ENCODE measurements at places on chromosomes 2 and 18.

DNA sequence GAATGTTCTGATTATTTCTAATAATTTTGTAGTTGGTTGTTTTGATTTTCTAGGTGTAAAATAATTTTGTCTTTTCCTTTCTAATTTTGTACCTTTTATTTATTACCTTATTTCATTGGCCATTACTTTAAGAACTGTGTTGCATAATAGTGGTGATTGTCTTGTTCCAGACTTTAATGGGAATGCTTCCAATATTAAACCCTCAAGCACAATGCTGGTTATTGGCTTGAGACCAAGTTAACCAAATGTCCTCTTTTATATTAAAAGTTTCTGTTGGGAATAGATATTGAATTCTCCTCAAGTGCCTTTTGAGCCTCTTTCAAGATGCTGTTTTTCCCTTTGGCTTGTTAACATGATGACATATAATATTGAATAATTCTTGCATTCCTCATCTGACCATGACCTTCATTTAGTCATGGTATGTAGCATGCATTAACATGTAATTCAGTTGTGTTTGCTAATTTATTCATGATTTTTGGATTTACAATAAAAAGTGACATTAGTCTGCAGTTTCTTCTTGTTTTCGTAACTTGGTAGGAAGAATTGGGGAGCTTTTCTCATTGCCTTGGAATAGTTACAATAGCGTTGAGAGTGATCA, 141.7 kb downstream of the DIS3L2 start:
- DNase-seq, result no peak

- DNase-seq, result peak; percentile 16
These were observed 94.6 kb downstream of the PMAIP1 start for GRCh38 chr18:59994357-59994756.

DNA sequence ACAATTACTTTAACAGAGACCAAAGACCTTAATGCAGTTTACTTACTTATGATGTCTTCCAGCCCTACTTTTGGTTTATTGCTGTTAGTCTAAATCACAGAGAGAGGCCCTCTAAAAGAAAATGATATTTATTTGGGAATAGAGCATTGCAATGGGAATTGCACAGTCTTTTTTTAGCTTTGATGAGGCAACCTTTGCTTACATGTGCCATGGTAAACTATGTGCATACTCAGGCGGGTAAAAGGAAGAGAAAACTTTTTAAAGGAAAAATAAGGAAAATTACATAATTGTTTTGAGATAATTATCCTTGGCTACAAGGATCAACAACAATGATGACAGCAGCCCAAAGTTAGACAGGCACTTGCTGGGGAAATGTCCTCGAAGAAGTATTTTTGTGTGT, 78.6 kb downstream of the EFEMP1 start:
- no peak for DNase-seq

GRCh38 chr2:207150284-207150683, 15.5 kb downstream of the KLF7 start:
- DNase-seq, result no peak

GRCh38 chr18:9032519-9032918, 70.0 kb upstream of the NDUFV2 start:
- DNase-seq, result no peak

DNA sequence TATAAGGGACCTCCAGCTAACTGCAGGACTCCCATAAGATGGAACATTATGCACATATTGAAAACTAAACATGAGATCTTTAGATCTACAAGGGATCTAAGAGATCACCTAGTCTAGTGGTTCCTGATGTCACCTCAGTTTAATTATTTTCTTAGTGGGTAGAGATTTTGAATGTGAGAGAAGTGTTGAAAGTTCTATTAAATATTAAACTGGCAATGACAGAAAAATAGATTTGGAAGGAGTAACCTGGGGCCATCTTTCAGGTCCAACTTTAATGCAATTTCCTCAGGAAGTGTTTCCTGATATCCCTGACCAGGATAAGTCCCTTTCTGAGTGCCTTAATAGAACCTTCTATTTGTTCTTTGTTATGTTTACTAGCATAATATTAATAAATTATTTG, 29.1 kb upstream of the CPS1 start:
- no peak for DNase-seq

- DNase-seq, result peak; percentile 36
These were observed 98.6 kb downstream of the IRS1 start for GRCh38 chr2:226701052-226701451.

- DNase-seq, result no peak
These were observed 35.9 kb downstream of the EPC2 start for GRCh38 chr2:148680462-148680861.

DNA sequence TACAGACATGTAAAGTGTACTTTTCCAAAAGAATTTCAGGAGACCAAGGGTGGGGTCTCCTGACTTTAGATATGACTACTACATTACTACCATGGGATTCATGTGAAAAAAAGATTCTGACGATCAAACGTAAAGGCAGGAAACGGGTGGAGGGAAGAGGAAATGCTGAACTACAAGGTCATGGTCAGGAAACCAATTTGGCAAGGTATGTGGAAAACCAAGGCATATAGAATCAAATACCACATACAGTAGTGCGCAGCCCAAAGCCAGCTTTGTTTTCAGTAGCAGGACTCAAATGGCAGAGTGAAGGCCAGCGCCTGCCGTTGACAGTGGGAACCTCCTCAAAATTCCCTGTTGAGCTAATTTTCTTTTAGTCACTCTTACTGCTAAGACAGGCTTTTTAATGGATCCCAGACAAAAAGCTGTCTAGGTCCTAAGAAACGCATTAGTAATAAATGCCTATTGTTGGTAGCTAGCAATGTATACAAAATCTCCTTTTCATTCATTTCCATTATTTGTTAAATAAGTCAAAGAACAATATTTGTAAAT, 57.6 kb upstream of the SERTAD2 start:
- peak; percentile 34 for DNase-seq

DNA sequence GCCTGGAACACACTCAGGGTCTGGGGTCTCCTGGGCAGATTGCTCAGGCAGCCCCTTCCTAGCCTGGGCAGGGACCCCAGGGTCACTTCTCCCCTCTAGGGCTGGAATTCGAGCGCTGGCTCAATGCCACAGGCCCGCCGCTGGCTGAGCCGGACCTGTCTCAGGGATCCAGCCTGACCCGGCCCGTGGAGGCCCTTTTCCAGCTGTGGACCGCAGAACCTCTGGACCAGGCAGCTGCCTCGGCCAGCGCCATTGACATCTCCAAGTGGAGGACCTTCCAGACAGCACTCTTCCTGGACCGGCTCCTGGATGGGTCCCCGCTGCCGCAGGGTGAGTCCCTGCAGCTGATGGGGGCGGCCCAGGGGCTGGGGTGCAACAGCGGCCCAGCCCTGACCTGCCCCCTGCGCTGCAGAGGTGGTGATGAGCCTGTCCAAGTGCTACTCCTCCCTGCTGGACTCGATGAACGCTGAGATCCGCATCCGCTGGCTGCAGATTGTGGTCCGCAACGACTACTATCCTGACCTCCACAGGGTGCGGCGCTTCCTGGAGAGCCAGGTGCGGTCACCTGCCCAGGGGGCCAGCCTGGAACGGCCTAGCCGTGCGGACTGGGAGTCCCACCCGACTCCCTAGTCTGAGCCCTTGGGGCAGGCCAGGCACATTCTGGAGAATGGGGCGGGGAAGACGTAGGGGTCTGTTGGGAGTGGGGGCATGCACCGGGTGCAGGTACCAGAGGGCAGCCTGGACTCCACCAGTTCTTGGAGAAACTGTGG, 8.3 kb downstream of the RNPEPL1 start:
- no peak for DNase-seq

GRCh38 chr2:227464361-227464760, 7.6 kb upstream of the AGFG1 start:
- peak; percentile 69 for DNase-seq

DNA sequence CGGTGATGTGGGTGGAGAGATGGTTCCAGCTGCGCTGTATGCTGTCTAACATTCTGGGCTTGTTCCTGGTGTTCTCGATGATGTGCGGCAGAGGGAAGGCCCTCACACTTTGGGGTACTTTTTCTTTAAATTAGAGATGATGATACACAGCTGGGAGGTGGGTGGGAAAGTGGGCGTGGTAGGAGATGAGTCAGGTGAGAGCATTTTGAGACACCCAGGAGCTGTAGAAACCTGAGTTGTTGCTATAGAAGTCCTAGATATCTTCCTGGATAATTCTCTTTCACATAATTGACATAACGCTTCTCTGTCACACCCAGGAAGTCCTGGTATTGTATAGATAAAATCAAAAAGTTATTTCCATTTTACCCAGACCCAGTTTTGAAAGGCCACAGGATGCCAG, 103.8 kb upstream of the ALKAL2 start:
- no peak for DNase-seq

DNA sequence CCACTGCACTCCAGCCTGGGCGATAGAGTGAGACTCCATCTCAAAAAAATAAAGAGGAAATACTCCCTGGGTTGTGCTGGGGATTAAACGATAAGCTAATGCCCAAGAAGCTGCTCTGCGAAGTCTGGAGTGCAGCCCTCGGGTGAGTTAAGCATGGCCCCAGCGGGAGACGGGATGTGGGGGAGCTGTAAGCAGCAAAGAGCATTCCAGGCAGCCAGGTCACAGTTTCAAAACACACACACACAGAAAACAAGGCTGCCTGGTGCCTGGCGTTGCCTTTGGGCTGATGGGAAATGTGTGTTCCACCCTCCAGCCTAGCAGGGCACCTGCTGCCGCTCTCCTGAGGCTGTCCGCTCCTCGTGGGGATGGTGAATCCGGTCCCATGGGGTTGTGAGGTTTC, 24.1 kb downstream of the ODC1 start:
- no peak for DNase-seq

- DNase-seq, result no peak
These were observed 391.7 kb downstream of the TNS1 start for GRCh38 chr2:217611056-217611455.

- DNase-seq, result no peak
These were observed 133.5 kb upstream of the HAAO start for GRCh38 chr2:42925742-42926433.

GRCh38 chr2:12884713-12885282, 168.1 kb downstream of the TRIB2 start:
- no peak for DNase-seq

DNA sequence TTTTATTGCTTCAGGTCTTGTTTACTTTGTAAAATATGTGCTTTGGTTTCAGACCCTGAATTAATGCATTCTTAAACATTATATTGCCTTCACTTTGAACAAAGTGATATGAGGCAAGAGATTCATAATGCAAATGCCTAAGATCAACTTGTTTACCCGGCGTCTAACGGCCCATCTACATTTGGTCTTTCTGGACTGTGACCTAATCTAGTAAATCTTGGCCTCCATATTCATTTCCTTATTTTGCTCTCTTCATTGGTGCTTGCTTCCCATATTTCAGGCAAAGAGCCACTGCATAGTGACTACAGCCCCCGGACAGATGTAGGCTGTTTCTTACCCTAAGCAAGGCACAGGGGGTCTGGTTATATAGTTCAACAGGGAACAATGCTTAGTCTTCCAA, 53.0 kb upstream of the SLC39A10 start:
- DNase-seq, result no peak

GRCh38 chr2:55224761-55225261, 7.3 kb downstream of the CLHC1 start:
- DNase-seq, result no peak

DNA sequence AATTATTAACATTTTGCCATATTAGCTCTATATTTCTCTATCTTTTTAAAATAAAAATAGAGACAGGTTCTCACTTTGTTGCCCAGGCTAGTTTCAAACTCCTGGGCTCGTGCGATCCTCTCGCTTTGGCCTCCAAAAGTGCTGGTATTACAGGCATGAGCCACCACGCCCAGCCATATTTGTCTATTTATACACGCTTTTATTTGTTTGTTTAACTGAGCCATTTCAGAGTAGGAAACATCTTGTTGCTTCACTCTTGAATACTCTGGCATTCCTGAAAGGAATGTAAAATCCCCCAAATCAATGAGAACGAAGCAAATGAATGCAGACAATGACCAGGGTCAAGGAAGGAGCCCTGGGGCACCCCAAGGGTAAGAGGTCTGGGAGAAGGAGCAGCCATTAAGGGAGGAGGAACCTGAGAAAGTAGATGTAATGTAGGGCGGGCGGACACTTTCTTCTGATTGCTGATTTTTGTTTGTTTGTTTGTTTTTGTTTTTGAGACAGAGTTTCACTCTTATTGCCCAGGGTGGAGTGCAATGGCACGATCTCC, 31.7 kb upstream of the RAB1A start:
- no peak for DNase-seq

- no peak for DNase-seq
These were observed 737.1 kb downstream of the TDRD15 start for GRCh38 chr2:21860907-21861306.

GRCh38 chr2:123695426-123695825, 329.7 kb upstream of the CNTNAP5 start:
- DNase-seq, result no peak

GRCh38 chr2:150809103-150809502, 321.6 kb upstream of the RND3 start:
- DNase-seq, result no peak

DNA sequence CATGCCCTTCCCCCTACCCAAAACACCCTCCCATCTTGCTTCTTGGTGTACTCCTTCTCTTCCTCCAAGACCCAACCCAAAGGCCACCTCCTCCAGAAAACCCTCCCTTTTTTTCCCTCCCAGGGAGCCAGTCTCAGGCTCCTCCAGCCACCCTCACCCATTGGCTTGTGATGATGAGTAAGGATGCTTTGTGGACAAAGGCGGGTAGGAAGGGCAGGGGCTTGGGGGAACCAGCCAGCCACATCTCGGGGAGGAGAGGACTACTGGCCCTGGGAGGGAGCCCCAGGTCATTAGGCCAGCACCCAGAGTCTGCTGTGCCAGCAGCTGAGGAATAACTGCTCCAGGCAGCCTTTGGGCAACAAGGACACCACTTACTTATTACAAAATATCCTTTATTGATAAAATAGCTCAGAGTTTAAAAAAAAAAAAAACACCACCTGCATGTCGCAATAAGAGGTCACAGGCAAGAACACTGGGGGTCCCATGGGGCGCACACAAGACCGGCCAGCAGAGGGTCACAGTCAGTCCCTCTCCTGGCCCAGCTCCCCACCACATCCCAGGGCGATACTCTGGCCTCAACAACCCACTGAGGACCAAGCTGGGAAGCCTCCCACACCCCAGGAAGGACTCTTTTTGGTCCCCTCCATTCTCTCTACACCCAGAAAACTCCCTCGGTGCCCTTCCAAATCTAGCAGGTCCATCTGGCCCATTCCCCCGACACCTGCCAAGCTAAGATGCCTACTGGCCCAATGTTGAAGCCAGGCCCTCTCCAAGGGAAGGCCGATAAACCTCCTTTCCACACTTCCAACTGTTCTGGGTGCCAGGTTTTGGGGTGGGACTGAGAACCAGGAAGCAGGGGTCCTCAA, 3.6 kb downstream of the ADRA2B start:
- no peak for DNase-seq

DNA sequence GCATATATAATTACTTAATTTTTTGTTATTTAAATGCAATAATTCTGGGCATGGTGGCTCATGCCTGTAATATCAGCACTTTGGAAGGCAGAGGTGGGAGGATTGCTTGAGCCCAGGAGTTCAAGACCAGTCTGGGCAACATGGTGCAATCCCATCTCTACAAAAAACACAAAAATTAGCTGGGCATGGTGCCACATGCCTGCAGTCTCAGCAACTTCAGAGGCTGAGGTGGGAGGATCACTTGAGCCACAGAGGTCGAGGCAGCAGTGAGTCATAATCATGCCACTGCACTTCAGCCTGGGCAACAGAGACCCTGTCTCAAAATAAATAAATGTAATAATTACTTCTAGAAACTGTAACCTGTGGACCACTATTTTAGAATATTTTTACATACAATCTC, 21.5 kb upstream of the TMEM87B start:
- no peak for DNase-seq

GRCh38 chr18:54794823-54795222, 33.5 kb upstream of the RAB27B start:
- DNase-seq, result no peak

- DNase-seq, result no peak
These were observed 104.3 kb downstream of the KYNU start for GRCh38 chr2:142981756-142982155.

GRCh38 chr18:79458917-79459803, 63.4 kb downstream of the NFATC1 start:
- DNase-seq, result no peak
